Germinal center (tissue), 1 donor: ENCODE measurements at places on chromosomes 1 and 21.

DNA sequence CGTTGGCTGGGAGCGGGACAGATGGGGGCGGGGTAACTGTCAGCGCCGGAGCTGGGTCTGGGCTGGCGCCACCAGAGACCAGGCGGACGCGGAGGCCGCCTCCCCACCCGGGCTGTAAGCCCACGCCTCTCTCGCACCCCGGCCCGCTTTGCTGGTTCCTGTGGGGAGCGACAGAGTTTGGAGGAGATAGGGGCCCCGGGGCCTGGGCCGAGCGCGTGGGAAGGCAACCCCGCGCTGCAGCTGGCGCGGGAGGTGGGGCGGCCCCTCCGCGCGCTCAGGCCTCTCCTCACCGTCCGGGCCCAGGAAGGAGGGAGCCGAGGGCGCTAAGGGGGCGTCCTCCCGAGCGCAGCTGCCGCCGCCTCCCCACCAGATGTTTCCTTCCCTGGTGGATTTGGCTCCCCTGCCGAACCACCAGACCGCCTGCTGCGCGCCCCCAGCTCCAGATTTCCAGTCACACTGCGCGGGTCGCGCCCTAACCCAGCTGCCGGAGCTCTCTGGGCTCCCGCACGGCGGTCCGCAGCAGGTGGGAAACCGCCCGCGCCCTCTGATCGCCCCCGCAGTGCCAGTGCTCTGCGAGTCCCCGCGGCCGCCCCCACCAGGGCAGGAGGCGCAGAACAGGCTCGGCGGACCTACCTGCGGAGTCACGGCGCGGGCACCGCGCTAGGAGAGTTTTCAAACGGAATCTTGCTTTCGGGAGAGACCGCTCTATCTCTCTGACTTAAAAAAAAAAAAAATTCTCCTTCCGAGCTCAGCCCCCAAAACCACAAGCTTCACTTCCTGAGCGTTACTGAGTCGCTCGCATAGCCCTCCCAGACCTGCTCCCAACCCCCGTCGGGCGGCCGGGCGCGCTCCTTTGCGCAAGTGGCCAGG is 1.1 kb downstream of the GFI1 start:
- peak; percentile 74 for DNase-seq

- no peak for DNase-seq
Observed at GRCh38 chr1:117231312-117231711, 20.6 kb upstream of the VTCN1 start.

DNA sequence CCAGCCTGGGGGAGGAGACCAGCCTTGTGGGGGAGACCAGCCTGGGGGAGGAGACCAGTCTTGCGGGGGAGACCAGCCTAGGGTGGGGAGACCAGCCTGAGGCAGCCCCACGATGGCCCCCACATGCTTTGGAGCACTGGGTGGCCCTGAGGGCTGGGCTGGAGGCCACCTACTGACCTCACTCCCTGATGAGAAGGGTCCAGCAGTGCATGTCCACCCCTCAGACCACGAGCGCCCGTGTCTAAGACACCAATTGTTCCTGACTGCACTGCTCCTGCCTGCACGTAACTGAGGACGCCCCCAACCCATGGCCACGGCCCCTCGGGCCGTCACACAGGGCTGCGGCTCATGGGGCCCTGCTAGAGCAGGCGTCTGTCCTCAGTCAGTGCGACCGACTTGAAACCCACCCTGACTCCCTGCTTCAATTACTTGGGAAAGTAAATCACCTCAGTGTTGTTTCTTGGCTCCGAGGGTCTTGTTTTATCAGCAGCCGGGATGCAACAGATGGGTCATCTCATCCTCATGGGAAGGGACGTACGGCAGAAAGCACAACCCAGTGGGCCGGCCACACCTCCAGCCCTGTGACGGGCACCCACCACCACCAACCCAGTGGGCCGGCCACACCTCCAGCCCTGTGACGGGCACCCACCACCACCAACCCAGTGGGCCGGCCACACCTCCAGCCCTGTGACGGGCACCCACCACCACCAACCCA is at the start of gene SPATC1L:
SPATC1L (minus strand) TSS at position 550 of the 715 bp plus-strand sequence. CDS start 1,643 bp downstream, outside the sequence.
- DNase-seq = peak; percentile 65

GRCh38 chr21:33238146-33238545 is 8.4 kb downstream of the IFNAR2 start:
- no peak for DNase-seq

GRCh38 chr1:160863774-160864131 is 1.1 kb upstream of the CD244 start:
- DNase-seq = no peak

DNA sequence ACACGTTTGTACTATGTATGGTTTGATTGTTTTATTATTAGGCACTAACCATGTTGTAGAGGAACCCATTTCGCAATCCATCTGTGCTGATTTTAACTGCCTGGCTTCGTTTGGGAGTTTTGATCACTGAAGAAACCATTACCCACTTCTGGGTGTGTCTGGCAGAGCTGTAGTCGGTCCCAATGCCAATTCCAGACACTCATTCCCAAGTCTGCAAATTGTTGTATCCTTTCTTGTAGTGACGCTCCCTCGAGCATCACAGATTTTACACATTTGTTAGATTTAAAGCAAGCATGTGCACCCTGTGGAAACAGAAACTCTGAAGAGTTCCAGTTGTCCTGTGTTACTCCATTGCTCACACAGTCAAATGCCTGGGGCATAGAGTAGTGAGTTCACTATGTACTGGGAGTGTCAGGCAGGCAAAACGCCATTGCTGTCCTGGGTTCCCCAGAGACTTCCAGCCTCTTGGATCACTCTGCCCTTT is 31.0 kb upstream of the EFCAB14 start:
- no peak for DNase-seq

- DNase-seq = no peak
Observed at GRCh38 chr1:153478692-153479618, 18.5 kb upstream of the S100A7 start.
